ENCODE measurements at places on chromosomes 1 and 21.

GRCh38 chr21:46066591-46067331 lies 31.2 kb upstream of the COL6A2 start:
- DNase-seq: no peak

DNA sequence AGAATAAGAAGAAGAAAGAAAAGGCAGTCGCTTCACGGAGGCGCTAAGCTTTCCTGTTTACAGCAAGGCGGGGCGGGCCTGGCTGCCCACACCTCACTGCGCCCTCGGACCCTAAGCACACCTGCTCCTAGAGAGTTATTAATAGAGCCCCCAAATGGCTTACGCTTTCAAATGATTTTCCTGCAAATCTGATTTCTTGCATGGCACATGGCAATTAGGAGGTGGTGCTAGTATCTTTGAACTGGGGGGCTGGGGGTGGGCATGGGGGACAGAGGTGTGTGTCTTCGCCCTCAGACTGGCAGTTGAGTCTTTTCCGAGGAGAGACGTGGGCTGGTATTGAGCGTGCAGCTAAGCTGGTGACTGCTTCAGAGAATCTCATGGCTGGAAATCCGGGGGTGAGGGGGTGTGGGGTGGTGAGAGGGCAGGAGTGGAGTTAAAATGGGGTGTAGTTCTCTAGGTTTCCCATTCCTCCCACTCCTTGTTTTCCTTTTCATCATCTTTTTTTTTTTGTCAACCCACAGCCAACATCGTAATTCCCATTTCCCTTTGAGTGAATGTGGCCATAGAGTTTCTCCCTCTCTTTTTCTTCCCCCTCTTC lies 1.3 kb downstream of the S1PR1 start:
- DNase-seq: peak; percentile 67

- no peak for DNase-seq
Measured at GRCh38 chr1:205015241-205015640, 27.8 kb upstream of the CNTN2 start.

DNA sequence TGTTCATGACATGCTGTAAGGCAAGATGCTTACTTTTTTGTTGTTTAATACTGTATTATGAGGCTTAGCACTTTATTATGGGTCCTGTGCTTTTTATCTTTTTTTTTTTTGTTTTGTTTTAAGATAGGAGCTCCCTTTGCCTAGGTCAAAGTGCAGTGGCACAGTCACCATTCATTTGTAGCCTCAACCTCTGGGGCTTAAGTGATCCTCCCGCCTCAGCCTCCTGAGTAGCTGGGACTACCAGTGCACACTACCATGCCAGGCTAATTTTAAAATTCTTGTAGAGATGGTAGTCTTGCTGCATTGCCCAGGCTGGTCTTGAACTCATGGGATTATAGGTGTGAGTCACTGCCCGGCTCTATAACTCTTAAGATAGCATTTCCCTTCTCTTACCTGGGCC lies 4.6 kb downstream of the UBAP2L start:
- DNase-seq: no peak

GRCh38 chr1:51620470-51620869 lies 3.6 kb downstream of the OSBPL9 start:
- no peak for DNase-seq

DNA sequence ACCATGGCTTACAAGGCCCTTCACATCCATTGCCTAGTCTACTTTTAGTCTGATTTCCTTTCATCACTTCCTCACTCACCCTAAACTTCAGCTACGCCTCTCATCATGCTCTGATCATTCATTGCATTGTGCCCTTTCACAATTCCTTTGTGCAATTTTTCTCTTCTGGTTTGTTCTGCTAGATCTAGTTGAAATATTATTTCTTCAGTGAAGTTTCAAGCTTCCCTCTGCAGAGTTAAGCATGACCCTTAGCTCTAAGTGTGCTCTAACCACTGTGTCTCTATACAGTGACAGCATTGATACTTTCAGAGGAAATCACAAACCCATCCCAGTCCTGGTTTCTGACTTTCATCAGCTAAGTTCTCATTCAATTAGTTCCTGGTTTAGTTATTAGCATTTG lies 166.1 kb downstream of the PLA2G4A start:
- DNase-seq: no peak

DNA sequence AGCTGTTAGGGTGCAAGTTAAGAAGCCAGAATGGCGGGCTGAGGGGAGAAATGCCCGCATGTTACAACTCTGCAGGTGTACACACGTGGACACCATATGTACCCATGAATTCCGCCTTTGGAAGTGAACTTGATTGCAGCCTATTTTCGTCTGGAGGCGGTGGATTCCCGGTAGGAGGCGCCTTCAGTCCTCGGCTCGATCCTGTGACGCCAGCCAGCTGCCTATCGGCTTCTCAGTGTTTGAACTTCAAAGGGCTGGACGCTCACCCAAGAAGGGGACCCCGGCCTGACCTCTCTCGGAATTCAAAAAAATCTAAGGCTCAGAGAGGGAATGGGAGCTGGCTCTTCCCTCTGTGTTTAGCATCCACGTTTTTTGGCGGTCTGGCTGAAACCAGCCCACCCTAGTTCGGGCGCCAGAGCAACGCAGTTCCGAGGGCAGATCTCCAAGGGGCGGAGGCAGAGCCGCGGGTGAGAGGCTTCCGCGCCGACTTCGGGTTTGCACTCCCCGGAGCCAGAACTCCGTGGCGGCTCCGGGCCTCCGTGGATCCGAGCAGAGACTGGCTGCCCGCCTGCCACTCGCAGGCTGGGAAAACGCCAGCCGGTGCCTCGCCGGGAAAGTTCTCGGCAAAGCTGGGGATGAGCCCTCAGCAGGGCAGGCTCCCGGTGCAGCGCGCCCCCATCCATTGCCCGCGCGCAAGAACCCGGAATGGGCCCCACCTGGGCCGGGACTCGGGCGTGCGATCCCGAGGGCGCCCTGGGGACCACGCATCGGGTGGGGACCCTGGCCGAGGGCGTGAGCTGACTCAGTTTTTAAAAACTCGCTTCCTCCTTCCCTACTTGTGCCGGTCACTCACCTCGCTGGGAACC lies 996 bp upstream of the TMEM51 start:
- DNase-seq: no peak

DNA sequence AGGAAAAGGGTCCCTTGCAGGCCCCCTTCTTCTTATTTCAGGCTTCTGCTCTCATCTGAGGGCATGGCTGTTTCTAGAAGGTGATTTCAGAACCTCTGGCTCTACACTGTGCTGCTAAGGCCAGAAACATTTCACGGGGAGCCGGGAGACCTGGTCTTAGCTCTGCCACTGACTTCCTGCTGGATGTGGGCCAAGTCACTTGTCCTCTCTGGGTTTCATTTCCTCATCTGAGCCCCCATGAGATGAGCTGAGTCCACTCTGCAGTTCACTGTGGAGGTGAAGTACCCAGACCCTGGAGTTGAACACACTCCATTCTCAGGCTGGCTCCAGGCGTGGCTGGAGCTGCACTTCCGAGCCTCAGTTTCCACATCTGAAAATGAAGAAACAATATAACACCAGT lies 2.1 kb downstream of the PADI1 start:
- DNase-seq: no peak

- no peak for DNase-seq
Measured at GRCh38 chr1:167373398-167373797, 144.9 kb downstream of the CD247 start.

- no peak for DNase-seq
Measured at GRCh38 chr1:154952664-154953063, 3.2 kb downstream of the PBXIP1 start.

GRCh38 chr1:208083016-208083714 lies 161.0 kb downstream of the PLXNA2 start:
- DNase-seq: no peak

- DNase-seq: no peak
Measured at GRCh38 chr1:231523816-231524215, 4.7 kb upstream of the TSNAX start.

DNA sequence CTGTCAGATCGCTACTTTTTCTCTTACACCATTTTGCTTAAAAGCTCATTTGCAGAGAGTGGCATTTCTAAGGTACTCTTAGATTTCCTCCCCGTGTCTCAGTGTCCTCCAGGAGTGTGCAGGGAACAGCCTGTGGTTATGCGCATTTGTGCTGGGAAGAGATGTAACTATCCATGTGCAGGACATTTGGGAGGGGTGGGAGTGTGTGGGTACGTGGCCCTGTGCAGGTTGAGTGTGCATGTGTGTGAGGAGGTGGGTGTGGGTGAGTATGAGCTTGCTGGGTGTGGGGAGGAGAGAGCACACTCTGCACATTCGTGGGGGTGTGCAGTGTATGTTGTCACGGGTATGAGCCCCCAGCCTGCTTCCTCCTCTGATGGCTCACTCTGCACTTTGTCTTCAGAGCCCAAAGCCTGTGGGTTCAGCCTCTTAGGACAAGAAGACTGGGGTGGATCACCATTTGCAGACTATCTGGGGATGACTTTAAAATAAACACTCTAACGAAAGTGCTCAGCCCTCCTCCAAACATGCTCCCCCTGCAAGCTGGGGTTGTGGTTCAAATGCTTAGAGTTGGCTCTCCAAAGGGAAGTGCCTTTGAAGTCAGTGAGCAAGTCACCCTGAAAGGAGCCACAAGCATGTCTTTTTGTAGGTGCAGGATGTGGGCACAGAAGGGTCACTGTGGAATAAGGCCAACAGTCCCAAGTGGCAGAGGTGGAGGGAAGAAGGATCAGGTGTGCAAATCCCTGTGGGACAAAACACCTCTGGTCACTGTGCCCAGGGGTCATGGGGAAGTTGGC lies 295.4 kb downstream of the RRAGC start:
- DNase-seq: no peak

All from stimulated activated CD4-positive, alpha-beta T cell treated with anti-CD3 and anti-CD28 coated beads, Interleukin-4, amount 100 ng/mL, for 1 hour (primary cell).